ENCODE measurements at places on chromosomes 3 and 15.

GRCh38 chr3:102006812-102007485 lies 157.6 kb downstream of the NFKBIZ start:
- DNase-seq: no peak

- DNase-seq: no peak
These were observed 1038.5 kb upstream of the NR2F2 start for GRCh38 chr15:95291898-95292472.

DNA sequence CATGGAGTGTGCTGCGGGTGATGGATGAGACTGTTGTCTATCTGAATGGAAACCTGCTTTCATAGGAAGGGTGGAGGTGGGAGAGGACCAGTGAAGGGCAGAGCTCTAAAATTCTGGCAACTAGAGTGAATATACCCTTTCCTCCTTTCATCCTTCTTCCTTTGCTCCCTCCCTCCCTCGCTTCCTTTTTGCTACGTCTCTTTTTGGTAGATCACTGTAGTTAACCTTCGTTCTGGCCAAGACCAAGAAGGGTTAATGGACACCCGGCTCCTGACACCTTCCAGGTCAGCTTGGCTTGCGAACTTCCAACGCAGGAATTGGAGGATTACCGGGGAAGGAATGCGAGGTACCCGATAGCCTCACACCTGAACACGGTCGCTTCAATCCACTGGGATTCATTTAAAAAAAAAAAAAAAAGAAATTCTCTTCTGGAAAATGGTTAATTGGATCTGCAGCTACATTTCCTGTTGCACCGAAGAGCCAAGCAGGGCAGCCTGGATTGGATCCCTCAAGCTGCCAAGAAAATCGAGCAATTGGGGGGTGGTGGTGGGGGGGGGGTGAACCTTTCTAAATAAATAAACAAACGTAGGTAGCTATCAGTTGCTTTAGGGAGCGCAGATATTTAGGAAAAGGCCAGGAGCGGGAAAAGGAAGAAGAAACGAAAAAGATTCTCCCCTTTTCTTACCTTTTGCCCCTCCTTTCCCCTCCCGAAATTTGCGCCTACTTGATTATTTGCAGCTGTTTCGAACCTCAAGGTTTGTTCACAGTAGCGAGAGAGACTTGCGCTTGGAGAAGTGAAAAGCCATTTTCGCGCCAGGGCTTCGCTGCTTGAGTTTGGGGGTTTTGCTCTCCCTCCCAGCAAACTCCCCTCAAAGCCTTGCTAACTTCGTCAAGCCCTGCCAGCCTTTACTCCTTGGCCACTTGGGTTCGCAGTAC lies 9.5 kb upstream of the NR2F2 start:
- DNase-seq: peak; percentile 60

DNA sequence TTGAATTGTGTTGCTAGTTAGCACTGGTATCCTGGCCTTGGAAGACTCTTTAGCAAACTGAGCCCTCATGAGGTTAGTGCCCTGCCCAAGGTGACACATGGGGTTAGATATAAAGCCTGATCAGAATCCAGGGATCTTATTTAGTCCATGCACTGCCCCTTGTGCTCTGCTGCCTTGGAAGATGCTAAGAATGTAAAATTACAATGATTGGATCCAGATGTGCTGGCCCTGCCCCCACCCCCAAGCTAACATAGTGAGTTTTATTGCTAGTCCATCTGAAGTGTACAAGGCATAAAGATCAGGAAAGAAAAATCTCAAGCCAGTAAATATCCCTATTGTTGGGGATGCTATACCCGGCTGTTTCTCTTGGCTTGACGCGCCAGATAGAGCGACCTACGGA lies 248.1 kb upstream of the C2CD4B start:
- DNase-seq: no peak

DNA sequence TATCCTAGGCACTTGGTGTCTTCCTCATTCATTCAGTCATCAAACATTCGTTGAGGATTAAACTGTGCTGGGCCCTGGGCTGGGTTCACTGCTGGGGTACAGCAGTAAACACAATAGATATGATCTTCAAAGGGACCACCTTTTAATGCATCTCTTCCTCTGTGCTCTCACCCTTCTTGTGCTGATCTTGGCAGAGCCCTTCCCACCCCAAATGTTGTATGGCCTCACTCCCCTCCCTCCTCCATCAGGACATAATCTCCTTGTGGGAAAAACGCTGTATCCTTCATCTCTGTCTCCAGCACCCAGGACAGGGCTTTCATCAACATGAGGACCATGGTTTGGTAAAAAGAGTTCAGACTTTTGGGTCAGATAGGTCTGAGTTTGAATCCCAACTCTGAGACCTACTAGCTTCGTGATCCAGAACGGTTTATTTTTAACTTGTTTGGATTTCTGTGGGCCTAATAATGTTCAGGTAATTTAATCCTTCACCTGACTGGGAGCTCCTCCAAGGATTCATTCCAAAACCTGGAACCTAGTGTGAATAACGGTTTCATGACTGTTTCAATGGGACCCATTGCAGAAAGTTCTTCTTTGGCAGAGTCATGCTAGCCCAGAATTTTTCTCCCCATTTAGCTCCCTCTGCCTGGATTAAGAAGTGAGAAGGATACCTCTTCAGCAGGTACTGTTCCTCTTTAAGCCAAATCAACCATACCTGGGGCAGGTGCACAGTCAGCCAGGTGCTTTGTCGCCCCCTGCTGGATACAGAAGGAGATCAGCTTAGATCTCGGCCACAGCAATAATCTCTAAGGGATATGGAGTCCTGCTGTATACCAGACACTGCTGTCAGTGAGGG lies 5.2 kb upstream of the WNT7A start:
- peak; percentile 43 for DNase-seq

GRCh38 chr3:5430701-5431100 lies 243.2 kb downstream of the EDEM1 start:
- DNase-seq: no peak

DNA sequence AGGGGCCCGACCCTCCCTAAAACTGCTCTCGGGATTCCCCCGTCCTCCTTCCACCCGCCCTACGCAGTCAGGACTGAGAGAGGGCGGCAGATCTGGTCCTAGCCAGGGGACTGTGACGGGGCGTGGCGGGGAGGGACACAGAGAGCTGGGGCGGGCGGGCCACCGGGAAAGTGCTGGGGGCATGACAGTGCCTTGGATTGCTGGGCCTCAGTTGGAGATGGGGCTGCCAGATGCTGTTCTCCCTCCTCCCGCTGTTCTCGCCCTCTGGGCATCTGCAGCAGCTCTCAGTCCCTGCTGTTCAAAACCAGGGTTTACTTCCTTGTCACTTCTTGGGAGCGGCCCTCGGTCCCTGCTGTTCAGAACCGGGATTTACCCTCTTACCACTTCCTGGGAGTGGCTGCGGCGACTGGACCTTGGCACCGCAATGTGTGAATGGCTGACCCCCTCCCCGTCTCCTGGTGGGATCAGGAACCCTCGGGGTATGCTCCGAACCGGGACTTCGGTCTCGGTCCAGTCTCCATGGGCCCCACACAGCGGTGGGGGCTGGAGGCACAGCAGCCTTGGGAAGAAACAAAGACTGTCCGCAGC lies 1.8 kb upstream of the RPP25 start:
- no peak for DNase-seq

- no peak for DNase-seq
These were observed 94.5 kb downstream of the WNT7A start for GRCh38 chr3:13785351-13785750.

DNA sequence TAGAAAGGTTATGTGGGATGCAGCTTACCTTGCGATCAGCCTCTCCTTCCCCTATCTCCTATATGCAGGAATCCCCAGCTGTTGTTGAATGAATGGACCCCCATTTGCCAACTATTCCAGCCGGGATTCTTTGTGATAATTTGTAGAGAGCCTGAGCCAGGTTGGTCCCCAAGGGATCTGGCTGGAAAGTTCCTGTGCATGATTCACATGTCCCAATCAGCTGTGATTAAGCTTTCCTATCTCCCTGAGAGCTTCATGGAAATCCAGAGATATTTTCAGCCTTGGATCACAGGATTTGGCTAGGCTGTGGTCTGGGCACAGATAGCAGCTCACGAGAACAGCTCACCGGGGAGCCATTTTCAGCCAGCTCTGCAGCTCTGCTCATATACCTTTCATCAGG lies 76.7 kb downstream of the ARNT2 start:
- DNase-seq: no peak

- no peak for DNase-seq
These were observed 222.3 kb upstream of the EIF1B start for GRCh38 chr3:40086890-40087883.

DNA sequence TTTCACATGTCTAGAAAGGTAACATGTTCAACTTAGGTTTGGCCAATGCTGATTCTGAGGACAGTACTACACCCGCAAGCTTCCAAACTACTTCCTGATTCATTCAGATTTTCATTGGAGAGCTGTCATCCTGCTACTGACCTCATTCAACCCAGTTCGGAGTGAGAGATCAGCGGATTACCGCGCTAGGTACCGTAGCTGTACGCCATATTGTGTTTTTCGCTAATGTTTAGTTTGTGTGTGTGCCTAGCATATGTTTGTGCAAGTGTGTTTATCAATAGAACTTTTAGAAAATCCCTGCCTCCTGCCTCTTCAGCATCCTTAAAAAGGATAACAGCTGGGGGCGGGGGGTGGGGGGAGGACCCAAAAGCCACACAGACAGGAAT lies 1.1 kb downstream of the ZBTB20 start:
- peak; percentile 51 for DNase-seq

- no peak for DNase-seq
These were observed 26.9 kb upstream of the ATG7 start for GRCh38 chr3:11245276-11245675.

Data from right renal pelvis (tissue), 4 donors.